ENCODE measurements at places on chromosomes 4 and X.

DNA sequence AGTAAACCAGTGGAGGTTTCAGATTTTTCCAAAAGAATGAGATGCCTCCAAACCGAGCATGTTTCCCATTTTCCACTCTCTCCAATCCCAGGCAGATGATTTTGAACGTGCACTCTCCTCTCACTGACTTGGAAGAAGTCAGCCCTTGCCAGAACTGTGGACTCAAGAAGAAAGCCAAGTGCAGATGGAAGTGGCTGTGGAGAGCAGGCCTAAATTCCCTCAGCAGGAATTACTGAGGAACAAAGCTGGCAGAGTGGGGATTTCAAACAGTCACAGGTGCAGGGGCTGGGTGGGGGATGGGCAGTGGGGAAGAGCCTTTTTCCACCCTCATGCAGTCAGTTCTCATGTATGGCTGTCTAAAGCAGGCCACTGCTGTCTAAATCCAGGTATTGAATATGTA is 83.5 kb upstream of the PLAC1 start:
- DNase-seq, result no peak

- no peak for DNase-seq
Measured at GRCh38 chrX:16305187-16305586, 137.9 kb downstream of the MAGEB17 start.

DNA sequence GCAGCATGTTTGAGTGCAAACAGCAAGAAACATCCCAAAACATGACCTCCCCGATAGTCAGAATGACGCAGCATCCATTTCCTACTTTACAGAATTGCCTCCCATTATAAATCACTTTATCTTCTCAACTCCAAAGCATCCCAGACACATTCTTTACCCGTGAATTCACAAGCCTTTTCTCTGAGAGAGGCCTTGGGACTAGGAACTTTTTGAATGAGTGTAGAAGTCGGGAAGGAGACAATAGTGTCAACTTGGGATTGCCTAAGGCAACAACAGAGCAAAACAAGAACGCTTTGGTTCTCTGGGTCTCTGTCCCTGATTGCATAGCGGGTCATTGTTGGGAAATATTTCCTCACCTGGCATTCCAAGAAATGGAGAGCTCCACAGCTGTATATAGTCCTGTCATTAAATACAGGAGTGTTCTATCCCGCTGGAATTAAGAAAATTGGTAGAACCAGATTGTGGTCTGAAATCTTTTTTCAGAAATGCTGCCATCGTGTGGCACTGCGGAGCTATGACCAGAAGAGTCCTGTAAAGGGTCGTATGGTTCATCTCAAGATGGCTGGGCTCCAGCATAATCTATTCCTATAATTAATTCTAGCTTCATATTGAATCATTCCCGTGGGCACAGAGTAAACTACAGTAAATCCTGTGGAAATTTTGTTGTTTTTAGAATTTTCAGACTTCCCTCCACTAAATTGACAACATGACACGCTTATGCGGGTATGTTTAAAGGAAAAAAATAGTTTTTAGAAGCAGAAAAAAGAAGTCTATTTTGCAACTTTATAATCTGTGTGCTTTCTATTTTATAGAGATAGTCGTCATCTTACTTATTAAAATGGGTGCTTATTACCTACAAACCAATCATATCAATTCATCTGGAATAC is 2.0 kb upstream of the SPP1 start:
- peak; percentile 31 for DNase-seq

- no peak for DNase-seq
Measured at GRCh38 chrX:41932885-41933284, 9.5 kb upstream of the CASK start.

- DNase-seq, result no peak
Measured at GRCh38 chrX:129846716-129847115, 3.0 kb upstream of the ZDHHC9 start.

DNA sequence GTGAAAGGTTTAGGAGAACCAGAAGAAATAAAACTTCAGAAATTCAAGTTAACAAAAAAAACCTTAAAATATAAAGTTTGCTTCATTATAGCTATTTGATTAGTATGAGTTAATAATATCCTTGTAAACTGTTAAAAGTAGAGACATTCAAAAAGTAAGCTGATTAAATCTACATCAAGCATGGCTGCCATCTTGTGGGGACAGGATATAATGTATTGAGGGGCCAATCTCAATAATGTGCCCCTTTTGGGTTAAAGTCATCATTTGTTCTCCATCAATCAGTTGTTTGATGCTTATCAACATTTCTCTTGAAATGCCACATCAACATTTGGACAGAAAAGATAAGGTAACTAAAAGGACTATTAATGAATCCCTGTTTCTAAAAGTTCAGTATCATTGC is 4.6 kb upstream of the GRID2 start:
- no peak for DNase-seq

- DNase-seq, result no peak
Measured at GRCh38 chr4:128307123-128307571, 19.5 kb upstream of the PGRMC2 start.

DNA sequence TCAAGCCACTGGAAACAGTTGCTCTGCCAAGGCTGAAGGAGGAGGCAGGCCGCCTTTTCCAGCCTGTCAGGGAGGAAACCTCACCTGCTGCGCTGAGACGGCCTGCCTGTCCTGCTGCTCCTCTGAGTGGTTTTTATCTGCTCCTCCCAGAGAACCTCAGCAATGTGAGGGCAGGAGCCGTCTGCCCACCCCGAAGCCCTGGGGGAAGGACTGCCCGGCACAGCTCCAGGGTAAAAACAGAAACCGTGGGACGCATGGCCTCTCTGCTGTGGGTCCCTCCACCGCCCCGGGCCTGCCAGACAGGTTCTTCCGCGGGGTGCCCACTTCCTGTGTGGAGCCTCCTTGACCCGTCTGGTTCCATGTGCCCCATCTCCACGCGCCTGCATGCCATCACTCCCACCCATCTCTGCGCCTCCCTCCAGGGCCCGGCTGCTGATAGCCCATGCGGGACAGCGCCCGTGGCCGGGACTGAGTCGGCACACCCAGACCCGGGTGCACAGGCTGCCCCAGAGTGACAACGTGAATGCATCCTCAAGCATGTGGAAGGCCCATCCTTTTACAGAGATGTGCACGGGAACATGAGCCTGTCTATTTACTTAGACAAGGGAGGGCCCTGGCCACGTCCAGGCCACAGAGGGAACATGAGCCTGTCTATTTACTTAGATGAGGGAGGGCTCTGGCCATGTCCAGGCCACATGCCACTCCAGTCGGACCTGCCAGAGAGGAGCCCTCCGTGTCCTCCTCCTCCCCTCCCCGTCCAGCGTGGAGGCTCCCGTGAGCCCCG is 4.0 kb upstream of the SLC49A3 start:
- no peak for DNase-seq

DNA sequence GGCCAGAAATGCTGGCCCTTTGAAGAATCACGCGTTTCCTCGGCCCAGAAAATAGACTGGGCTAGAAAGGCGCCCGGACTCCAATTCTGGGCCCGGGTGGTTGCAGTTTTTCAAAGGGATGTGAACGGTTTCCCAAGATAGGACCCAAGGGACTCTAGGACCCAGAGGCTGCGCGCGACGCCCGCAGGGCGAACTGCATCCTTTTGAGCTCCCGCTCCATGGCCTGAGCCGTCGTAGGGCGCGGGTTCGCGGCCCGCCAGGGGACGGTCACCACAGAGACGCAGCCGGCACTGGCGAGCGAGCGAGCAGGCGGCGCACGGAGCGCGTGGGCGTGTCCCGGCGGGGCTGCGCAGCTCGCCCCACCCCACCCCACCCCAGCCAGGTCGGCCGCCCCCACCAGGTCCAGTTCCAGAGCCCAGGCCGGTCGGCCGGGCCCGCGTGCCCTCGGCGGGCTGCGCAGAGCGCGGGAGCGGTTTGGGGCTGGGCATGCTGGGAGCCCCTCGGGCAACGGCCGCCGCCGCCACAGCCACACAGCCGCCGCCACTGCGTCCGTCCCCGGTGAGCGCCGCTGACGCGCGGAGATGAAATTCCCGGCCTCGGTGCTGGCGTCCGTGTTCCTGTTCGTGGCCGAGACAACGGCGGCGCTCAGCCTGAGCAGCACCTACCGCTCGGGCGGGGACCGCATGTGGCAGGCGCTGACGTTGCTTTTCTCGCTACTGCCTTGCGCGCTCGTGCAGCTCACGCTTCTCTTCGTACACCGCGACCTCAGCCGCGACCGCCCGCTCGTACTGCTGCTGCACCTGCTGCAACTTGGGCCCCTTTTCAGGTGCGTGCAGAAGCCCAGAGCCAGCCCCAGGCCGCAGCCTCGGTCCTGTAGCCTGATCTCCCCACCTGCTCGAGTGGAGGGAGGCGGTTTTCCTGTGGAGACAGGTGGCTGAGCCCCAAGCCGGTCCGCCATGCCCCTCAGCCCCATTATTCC is at the start of gene XK:
TSS of gene XK (plus strand) at position 411 of the 979 bp plus-strand sequence. CDS start at position 582, 171 bp downstream.
- peak; percentile 64 for DNase-seq

DNA sequence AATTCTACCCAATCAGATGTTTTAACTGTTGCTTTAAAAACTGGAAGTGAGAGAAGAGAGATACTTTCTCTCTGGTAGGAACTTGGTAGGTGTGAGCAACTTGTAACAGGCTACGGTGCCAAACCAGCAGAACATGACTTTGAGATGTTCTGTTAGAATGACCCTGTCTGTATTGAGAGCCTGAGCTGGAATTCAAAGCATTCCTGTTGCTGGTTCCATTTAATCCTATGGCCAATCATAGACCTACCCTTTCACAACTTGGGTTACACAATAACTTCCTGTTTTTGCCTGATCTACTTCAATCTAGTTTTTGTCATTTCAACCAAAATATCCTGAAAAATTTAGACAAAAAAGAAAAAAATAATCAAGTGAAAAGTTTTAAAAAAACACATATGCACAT is 1.7 kb upstream of the PRRG1 start:
- DNase-seq, result no peak

- DNase-seq, result no peak
Measured at GRCh38 chr4:3384391-3384770, 57.4 kb upstream of the HGFAC start.

- peak; percentile 47 for DNase-seq
Measured at GRCh38 chrX:107775734-107776511, at the start of gene TSC22D3. TSS of gene TSC22D3 (minus strand) at chrX:107775787. CDS start at chrX:107775419, 368 bp downstream.

GRCh38 chrX:68750316-68750715 is 78.5 kb upstream of the EFNB1 start:
- no peak for DNase-seq

GRCh38 chr4:136934601-136935000 is 597.7 kb downstream of the PCDH18 start:
- no peak for DNase-seq

GRCh38 chrX:34909151-34909550 is 33.4 kb upstream of the FAM47B start:
- DNase-seq, result no peak

DNA sequence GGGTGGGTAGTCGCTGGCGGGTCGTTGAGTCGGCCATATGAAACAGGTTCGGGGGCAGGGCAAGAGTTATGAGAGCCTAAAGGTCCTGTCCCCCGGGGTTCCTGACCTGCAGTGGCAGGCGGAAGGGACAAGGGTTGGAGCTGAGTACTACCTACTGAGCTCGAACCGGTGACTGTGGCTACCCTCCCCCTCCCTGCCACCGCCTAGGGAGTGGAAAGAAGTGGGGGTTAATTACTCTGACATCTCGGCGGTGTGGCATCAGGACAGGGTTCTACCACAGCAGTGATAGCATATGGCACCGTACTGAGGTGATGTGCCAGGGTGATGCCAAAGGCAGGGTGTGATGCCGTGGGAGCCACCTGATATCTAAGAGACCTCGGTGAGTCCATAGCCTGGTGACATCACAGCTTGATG is 307 bp downstream of the ATG4A start:
- DNase-seq, result no peak

DNA sequence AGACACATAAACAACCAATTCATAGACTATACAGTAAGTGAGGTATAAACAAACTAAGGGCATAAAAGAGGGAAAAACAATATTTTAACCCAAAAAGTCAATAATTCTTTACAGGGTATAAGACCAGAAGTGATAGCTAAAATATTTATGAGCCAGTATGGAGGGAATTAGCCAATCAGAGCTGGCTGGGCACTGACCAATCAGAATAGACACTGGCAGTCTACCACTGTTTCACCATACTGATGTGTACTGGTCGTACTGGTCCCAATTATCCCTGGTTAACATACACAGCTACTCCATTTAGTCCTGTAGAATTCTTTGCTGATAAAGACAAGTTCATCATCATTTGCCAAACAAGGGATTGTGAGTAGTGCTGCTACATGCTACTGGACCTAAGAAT is 9.8 kb upstream of the SLC9B1 start:
- no peak for DNase-seq

- no peak for DNase-seq
Measured at GRCh38 chrX:96889726-96890125, 6.0 kb downstream of the RPA4 start.

DNA sequence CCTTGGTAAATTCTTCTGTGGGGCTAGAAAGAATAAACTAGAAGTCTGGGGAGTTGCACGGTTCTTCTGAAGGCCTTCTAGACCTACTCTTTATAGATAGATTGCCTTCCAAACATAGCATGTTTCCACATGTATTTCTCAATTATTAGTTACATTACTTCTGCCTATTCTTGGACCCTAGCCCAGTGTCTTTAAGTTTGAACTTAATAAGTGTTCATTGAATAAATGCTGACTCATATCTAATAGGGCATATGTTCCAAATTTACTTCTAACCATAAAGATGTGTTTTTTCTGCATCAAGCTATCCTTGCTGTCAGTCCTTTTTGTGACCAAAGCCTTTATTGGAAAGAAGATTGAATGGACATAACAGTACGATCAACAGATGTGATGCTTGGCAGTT is 503.6 kb upstream of the ZFP42 start:
- DNase-seq, result no peak

DNA sequence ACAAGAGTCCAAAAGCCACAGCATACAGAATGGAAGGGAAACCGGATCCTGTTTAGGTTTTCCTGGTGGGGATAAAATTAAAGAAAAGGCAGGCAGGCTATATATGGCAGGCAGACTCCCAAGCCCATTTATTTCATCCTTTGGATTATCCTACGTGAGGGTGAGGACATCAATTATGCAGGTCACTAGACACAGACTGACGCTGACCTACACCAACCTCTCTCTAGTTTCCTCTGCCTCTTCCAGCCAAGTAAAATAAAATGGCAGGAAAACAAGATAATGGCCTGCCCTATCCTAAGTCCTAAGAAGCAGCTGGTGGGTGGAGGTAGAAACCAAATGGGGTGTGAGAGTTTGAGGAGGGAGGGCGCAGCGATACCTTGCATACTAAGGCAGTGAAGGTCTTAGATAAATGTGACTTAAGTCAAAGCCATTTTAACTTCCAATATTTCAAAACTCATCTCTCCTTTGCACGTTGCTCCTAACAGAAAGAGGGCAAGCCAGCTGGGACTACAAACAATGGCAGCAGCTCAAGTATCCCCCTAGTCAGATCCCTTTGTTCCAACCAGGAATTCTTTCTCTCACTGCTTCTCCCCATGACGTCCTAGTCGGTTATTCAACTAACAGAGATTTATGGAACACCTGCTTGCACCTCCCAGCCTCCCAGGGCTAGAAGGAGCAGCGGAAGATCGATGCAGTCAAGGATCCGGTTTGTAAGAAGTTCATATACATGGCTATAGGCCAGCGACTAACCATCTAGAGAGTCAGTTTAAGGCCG is 72.8 kb downstream of the IRF2 start:
- no peak for DNase-seq
